HEK293T (cell line): ENCODE measurements at places on chromosomes 2 and 18.

- peak; percentile 24 for DNase-seq
Observed at GRCh38 chr2:69742322-69742952, 503 bp downstream of the ANXA4 start.

- DNase-seq: no peak
Observed at GRCh38 chr18:7470101-7470500, 97.0 kb upstream of the PTPRM start.

GRCh38 chr2:58039170-58039611, 7.4 kb upstream of the VRK2 start:
- DNase-seq: no peak

GRCh38 chr2:73000808-73001570, 70.5 kb downstream of the SFXN5 start:
- no peak for DNase-seq

DNA sequence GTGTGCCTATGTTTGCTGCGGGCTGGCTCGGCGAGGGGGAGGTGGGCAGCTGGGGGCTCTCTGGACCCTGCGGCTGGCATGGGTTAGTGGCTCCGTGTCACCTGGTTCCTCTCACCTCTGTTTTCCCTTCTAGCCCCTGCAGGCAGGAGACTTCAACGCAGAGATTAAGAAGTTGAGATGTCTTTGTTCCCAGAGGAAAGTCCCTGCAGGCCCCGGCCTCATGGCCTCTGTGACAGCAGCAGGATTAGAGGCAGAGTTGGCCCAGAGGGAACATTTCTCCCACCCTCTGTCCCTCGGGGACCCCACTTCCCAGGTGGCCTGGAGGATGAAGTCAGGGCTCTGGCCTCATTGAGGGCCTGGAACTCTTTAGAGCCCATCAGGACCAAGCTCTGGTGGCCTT, 56.5 kb downstream of the HPCAL1 start:
- no peak for DNase-seq

GRCh38 chr2:20411361-20411894, 35.4 kb upstream of the RHOB start:
- peak; percentile 78 for DNase-seq

DNA sequence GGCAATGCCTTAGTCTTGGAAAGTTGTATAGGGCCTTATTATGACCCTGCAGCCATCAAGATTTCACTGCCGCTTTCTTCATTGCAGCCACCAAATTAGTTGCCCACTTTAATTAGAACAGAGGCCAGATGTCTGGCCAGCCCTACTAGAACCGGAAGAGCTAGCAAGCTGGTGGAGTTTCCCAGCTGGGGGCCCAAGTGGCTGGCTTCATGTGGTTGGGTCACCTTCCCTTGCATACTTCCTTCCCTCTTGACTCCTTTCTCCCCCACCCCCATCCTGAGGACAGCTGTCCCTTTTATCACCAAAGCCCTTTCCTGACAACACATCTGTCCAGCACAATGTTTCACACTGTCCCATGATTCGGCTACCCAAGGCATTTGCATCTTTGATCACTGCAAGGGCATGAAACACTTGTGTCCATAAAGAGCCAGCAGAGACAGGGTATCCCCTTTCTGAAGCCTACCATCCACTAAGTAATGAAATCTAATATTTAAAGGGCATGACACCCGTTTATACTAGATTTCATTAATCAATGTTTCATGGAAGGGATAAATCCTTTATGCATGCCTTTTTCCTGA, 187.2 kb downstream of the BCL11A start:
- no peak for DNase-seq

GRCh38 chr2:30310371-30310770, 79.0 kb downstream of the LBH start:
- DNase-seq: no peak

GRCh38 chr2:41079011-41079410, 627.1 kb upstream of the SLC8A1 start:
- DNase-seq: no peak

DNA sequence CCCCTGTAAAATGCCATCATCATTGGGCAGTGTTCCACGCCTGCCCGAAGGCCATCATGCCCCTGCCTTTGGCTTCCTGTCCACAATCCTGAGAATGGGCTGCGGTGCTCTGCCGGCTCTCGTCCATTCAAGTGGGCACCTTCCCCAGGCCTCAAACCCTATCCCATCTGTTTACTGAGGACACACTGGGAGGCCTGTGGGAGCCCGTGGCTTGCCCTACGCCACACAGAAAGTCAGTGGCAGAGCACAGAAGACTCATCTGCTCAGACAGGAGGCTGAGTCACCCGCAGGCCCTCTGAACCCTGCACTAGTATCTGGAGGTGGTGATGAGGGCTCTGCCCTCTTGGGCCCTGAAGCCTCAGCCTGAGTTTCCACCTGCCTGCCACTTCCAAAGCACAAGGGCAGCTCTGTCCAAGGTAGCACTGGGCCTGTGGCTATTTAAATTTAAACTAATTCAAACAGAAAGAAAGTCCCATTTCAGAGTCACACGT, 19.1 kb upstream of the ANKRD53 start:
- no peak for DNase-seq

DNA sequence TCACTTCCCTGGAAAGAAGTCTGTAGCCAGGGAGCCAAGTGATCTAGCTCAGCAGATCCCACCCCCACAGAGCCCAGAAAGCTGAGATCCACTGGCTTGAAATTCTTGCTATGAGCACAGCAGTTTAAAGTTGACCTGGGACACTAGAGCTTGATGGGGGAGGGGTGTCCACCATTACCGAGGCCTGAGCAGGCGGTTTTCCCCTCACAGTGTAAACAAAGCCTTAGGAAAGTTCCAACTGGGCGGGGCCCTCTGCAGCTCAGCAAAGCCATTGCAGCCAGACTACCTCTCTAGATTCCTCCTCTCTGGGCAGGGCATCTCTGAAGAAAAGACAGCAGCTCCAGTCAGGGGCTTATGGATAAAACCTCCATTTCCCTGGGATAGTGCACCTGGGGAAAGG, 887.2 kb upstream of the LRATD1 start:
- no peak for DNase-seq

DNA sequence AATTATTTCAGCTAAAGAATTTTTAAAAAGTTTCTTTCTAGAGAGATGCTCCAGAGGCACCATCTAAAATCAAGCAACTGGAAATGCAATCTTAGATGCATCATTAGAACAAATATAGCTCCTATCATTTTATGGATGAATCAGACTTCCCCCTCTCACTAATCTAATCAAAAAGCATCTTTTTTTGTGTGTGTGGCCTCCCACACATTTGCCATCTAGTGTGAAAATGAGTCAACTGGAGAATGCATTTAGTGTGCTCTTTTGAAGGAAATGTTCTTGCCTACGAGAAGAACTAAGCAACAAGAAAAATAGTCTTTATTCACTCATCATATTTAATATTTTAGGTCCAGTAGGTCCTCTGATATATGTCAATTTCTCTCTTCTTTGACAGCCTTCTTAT, 39.5 kb upstream of the FIGN start:
- DNase-seq: no peak

DNA sequence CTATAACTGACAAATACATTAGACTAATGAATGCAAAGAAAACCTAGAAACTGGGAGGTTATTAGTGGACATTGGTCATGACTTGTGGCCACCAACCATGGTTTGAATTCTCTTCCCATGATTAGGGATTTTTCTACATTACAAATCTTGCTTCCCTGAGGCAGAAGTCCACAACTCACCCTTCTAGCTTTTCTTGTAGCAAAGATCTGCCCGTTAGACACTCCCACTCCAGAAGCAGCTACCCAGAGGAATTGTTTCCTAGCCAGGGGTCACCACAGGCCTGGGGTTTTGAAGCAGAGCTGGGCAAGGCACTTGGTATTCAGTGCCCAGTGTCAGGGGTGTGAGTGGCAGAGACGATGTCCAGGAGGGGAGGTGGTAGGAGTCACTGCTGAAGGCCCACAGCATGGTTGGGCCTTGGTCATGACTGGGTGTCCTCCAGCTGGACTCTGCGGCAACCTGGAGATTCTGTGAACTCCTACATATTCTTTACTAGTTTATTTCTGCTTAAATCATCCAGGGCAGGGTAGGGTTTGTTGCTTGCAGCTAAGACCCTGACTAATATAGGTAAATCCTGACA, 54.9 kb downstream of the ACTR2 start:
- no peak for DNase-seq

- DNase-seq: no peak
Observed at GRCh38 chr2:187875261-187876141, 321.3 kb upstream of the TFPI start.

DNA sequence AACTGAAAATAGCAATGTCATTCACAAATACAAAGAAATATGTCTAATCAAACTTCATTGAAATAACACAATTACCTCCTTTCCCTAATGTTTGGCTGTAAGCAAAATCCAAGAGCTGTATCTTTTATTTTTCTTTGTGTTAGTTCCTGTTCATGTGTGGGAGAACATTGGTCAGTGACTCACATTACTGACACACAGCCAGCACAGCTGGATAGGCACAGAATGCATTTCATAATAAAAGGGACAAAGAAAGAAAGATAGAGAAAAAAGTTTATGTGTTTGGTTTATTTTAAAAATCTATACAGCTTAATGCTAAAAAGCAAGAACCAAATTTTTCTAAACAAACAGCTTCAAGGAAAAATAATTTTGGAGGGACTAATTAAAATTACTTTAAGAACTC, 185.6 kb upstream of the COL3A1 start:
- DNase-seq: no peak

DNA sequence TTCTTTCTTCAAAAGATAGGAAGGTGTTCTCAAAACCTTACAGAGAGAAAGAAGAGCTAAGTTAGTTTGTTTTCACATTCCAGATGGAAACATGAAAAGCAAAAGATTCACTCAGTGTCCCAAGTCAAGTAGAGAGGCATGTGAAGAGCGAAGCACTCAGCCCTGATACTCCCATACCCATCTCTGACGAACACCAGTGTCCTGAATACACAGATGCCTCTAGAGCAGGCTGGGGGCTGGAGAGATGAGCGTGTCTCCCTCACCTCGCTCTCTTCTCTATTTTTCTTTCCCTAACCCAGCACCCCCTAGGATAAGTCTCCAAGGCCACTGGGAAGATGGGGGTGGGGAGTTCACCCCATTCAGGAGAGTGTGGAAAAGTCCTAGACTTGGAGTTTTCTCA, 227.8 kb downstream of the TMEM163 start:
- DNase-seq: no peak

DNA sequence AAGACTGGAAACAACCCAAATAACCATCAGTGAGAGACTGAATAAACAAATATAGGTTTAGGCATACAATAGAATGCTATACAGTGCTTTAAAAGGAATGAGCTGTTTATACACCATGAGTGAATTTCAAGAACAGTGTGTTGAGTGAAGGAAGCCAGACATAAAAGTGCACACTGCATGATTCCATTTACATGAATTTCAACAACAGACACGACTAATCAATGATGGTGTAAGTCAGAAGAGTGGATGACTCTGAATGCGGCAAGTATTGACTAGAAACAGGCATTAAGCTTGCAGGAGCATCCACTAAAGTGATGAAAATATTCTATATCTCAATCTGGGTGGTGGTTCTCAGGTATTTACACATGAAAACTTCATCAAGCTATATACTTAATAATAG, 142.7 kb upstream of the SLC39A10 start:
- no peak for DNase-seq

DNA sequence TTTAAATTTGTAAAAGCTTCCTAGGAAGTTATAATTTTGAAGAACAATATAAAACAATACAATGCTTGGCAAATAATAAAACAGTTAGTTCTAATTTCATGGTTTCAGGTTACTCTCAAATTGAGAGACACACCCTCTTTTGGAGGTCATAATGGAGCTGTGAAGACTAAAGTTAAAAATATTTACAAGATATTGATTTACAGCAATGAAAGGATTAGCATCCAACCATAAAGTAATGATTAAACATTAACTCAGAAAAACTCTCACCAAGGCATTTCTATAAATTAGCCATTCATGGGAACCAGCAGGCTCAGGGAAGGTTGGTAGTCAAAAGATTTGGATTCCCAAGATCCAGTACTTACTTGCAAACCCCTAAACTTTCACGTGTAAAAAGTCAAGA, 6.4 kb downstream of the DPP4 start:
- DNase-seq: no peak

DNA sequence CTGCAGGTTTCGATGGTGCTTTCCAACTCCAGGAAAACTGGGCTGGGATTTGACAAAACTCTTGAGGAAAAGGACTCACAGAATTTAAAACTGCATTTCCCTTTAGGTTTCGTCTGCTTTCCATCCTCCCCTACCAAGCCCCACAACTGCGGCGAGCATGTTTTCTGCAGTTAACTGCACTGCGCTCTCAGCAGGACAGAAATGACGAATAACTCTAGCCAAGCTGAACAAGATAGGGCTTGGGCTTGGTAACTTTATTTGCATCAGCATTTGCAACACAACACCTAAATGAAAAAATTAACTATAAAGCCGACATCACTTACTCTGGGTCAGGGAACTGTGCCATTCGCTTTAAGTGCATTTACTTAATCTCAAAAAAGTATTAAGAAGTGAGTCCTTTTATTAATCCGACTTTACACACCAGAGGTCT, 669 bp upstream of the PIKFYVE start:
- peak; percentile 22 for DNase-seq

GRCh38 chr2:239122421-239123110, 274.7 kb downstream of the TWIST2 start:
- DNase-seq: no peak
